CD4-positive, alpha-beta memory T cell (primary cell): ENCODE measurements at places on chromosomes 16 and 17. TPM values are rescaled to one million over a fixed set of nuclear protein-coding genes. Genes with fewer than 3 reads are reported as not detected.
A peak's percentile ranks its signal among the peaks of the same experiment; 100 is the strongest.

GRCh38 chr17:76452660-76453430, at the start of gene UBE2O:
Gene UBE2O (minus strand): TSS chr17:76453152. CDS start chr17:76453141, 11 bp downstream.
- peak; percentile 95 for DNase-seq

DNA sequence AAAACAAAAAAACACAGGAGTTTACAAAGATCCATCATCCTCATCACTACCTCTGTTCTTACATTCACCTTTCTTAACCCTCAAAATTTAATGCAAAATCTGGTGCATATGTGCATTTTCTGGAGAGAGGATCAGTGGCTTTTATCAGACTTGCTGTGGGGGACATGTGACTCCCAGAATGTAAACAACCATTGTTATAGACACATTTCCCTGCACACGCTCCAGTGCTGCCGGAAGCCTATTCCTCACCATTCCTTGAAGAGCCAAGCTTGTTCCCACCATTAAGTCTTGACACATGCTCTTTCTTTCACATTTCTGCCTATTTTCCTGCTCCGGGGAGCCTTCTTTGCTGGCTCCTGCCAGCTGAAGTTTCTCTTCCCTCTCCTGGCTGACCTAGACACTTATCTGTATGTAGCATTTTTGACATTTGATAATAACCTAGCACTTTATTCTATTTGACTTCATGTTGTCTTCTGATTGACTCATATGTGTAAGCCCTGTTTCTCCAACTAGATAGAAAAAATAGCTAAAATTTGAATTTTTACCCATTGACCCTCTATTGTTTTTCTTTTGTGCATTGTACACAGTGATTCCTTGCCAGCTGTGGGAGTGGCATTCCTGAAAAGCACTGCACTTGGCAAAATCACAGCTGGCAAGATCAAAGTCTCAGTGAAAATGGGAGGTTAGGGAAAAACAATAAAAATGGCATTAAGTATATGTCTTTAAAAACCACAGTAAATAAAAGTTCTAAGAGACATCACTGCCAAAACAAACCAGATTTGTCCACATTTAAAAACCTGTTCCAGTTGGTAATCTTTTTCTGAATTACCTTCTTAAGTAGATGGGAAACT, 76.8 kb upstream of the CIBAR2 start:
- no peak for DNase-seq

GRCh38 chr17:32941419-32942032, 13.6 kb downstream of the TMEM98 start:
- no peak for DNase-seq

DNA sequence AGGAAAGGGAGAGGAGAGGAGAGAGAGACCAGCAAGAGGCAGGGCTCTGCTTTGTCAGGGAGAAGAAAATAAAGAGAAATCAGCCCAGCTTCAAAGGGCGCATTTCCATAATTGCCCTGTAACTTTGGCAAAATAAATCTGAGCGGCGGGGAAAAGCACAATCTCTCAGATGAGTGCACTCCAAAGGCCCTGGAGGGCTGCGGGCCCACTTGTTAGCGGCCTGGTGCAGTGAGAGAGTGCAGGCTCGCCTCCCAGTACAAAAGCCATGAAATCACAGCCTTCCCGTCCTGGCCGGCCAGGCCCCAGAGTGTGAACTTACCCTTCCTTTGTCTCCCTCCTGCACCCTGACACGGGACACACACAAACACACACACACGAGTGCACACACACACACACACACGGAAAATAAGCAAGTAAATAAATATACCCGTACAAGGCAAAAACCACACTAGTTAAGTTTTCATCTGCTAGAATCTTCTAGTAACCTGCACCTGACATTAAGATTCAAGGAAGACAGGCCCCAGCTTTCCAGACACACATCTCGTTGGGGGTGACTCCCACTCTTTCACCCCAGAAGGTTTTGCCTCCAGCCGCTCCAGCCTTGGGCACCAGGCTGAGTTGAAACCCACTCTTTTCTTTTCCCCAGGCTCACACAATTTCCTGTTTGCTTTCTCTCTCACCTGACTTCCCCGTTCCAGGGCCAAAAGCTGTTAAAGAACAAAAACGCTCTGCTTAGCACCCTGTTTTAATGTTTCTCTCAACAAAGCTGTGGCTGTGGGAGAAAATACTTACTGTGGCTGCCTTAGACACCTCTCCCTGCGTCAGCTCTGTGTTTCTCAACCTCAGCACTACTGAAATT, 8.5 kb downstream of the IRX3 start:
- DNase-seq = no peak

- DNase-seq = no peak
Measured at GRCh38 chr16:11250091-11250785, 5.8 kb downstream of the SOCS1 start.

DNA sequence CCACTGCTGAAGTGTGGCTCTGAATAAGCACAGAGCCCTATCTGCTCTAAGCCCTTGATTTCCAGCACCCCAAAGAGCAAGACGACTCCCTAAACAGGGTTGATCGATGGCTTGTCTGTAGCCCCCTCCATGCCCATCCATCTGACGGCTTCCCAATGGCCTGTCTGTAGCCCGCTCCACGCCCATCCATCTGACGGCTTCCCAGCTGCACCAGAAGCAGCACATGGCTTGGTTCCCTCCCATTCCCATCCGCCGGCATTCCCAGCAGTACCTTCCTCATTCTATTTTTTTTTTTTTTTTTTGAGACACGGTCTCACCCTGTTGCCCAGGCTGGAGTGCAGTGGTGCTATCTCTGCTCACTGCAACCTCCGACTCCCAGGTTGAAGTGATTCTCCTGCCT, 64.5 kb downstream of the RBFOX3 start:
- DNase-seq = no peak

GRCh38 chr16:59848296-59848695, 1114.2 kb upstream of the GOT2 start:
- DNase-seq = no peak

GRCh38 chr16:85466989-85467388, 146.1 kb upstream of the GSE1 start:
- no peak for DNase-seq

DNA sequence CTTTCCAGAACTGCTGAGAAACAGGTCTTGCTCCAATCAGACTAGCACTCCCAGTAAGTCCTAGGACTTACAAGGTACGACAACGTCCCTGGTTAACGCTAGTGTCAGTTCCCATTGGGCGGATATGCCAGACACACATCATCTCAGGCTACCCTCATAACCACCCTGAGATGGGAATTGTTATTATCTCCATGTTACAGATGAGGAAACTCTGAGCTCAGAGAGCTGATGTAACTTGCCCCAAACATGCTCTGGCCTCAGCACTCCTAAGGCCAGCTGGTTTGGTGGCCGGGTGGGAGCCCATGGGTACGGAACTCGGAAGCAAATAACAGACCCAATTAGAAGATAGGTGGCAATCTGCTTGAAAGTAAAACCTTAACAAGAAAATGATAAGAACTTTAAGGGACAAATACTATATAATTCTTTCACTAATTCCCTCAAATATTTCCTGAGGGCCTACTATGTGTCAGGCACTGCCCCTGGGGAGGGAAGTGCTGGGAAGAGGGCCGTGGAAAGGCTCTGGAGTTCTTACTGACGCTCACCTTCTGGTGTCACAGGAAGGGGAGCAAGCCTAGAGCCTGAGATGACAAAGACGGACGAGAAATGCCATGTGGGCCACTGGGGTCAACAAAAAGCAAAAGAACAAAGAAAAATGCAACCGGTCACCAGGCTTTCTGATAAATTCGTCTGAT, 6.9 kb downstream of the CREBBP start:
- no peak for DNase-seq

GRCh38 chr17:50111673-50112655, 16.8 kb downstream of the PDK2 start:
- no peak for DNase-seq

DNA sequence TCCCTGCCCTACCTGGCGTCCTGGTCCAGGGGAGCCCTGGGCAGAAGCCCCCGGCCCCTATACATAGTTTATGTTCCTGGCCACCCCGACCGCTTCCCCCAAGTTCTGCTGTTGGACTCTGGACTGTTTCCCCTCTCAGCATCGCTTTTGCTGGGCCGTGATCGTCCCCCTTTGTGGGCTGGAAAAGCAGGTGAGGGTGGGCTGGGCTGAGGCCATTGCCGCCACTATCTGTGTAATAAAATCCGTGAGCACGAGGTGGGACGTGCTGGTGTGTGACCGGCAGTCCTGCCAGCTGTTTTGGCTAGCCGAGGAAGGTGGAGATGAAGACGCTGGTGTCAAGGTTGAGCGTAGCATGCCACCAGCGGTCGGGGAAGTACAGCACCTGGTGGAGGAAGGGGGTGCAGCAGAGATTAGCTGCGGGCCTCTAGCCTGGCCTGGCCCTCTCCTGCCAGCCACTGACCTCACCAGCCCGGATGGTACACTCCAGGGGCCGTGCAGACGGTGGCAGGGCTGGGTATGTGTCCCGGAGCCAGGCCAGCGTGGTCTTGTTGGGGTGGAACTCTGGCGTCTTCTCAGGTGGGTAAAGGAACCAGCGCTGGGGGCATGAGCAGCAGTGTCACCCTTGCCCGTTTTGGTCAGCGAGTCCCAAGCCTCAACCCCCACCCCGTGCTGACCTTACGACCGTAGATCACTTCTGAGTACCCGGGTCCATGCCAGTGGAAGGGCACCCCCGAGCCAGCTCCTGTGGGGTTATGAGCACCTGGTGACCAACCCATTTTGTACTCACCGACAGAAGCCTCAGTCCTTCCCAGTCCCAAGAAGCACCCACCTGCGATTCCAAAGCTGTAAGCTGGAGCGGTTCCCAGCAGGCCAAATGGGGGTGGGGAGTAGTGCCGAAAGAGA, 1.4 kb downstream of the JMJD8 start:
- no peak for DNase-seq

DNA sequence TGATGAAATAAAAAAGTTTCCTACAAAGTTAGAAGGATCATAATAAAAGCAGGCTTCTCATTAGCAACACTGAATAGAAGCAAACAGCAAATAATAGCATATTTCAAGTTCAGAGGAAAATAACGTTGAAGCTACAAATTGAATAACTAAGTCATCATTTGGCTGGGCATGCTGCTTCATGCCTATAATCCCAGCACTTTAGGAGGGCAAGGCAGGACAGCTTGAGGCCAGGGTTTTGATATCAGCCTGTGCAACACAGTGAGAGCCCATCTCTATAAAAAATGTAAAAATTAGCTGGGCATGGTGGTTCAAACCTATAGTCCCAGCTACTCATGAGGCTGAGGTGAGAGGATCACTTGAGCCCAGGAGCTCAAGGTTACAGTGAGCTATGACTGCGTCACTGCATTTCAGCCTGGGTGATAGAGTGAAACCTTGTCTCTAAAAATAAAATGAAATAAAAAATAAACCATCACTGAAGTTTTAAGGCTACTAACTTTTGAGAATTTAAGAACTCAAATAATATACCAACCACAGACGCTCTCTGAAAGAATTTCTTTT, 25.5 kb downstream of the NCOR1 start:
- DNase-seq = no peak

DNA sequence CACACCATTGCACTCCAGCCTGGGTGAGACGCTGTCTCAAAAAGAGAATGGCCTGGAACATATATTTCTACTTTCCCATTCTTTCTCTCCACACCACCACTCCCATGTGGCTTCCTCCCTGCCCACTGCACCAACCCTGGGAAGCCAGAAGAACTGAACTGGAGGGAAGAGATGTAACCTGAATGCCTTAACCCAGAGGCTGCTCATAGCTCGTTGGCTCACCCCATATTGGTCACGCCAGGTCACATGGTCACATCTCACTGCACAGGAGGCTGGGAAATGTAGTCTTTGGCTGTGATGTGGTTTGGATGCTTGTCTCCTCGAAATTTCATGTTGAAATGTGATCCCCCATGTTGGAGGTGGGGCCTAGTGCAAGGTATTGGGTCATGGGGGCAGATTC, 5.9 kb upstream of the DNAH17 start:
- DNase-seq = no peak

DNA sequence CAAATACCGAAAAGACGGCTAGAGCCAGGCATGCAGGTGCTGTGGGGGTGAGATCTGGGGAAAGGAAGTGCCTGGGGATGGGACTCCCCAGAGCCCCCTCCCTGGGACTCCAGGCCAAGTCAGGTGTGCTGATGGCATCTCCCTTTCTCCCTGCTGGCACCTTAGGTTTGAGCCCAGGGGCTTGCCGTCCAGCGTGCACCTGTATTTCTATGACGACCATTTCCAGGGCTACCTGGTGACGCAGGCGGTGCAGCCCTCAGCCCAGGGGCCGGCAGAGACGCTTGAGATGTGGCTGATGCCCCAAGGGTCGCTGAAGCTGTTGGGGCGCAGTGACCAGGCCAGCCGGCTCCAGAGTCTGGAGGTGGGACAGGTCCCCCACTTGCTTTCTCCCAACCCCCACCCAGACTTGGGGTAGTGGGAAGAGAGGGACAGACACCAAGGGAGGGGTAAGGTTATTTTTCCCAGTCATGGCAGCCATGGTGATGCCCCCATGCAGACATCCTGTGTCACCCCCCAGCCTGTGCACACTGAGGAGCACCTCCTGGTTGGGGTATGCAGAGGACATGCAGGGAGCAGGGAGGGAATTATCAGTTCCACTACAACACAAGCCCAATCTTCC, 11.1 kb downstream of the XYLT2 start:
- no peak for DNase-seq

DNA sequence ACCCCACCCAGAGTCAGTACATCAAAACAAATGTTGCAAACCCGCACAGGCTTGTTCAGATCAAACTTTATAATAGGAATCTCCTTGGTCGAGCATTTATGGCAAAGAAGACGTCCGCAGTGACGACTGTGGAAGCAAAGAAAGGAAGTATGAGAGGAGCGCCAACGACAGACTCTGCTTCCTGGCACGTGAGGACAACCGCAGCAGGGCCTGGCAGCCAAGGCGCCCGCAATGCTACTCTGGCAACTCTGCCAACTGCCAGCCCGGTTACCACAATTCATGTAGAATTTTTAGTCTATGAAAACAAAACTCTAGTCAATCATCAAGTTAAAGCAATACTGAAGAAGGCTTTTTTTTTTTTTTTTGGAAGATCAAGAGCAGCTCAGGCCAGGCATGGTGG, 24.8 kb downstream of the CYB5D2 start:
- DNase-seq = no peak

GRCh38 chr17:20930081-20930760, 112.6 kb downstream of the USP22 start:
- no peak for DNase-seq

TPSD1 gene
- not detected for total RNA-seq

NTN3 gene
- total RNA-seq = not detected

FOXC2 gene
- total RNA-seq = not detected

SCPEP1 gene
- 16.3 TPM for total RNA-seq

DNAH17 gene
- total RNA-seq = 0.49 TPM
